CD4-positive, alpha-beta T cell treated with Interleukin-12 subunit alpha and Interleukin-12 subunit beta, for 1 hour (primary cell): ENCODE measurements at places on chromosomes 1 and 21.

- no peak for DNase-seq
Measured at GRCh38 chr21:14078746-14079375, 131.9 kb downstream of the LIPI start.

DNA sequence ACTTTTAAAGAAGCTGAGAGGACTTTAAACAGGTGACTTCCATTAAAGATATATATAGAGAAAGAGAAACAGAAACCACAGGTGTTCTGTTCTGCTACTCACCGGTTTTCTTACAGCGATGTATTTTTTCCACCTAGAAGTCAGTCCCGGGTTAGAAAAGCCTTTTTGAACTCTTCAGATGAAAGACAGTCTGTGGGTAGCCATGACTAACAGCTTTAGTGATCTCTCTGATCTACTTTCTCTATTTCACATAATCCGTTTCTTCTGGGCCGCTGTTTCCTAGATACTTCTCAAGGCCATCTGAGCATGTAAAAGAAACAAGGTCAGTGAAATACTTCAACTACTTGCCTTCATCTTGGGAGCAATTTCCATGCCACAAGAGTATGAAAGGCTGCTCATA, 25.1 kb downstream of the WDR64 start:
- DNase-seq: peak; percentile 58

GRCh38 chr1:16013908-16014258, 4.0 kb downstream of the HSPB7 start:
- DNase-seq: no peak

GRCh38 chr1:8194481-8195227, 123.3 kb upstream of the SLC45A1 start:
- DNase-seq: no peak

DNA sequence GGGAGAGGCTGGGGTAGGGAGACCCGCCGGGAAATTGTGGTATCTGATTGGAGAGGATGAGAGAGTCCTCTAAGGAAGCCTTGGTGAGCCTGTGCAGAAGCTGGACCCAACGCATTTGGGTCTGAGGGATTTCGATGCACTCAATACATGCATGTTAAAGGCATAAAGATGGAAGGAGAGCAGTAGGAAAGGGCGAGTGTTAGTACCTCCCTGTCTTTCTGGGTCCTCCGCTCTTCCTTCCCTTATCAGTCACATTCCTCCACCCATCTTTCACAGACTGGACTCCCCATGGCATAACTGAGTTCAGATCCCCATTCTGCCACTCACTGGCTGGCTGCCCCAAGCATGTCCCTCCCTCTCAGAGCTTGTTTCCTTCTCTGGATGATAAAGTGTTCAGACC, 7.3 kb downstream of the RGS16 start:
- no peak for DNase-seq

- no peak for DNase-seq
Measured at GRCh38 chr1:23029337-23029736, 10.1 kb downstream of the KDM1A start.

- DNase-seq: no peak
Measured at GRCh38 chr1:116001739-116002487, 25.6 kb downstream of the SLC22A15 start.

DNA sequence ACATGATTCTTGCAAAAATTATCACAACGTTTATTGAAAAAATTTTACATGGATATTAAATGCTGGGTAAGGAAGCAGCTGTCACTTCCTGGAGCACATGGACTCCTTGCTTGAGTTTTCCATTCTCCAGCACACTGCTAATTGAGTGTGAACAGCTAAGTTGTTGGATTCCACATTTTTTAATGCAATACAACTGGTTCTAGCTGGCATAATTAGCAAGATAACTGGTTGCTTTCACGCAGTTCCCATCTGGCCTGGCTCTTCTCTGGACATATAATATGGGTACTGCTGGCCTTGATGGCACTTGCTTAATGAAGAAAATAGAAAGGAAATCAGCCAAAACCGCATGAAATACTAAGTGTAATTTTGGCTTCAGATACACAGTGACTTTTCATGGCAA, 26.6 kb downstream of the RGS21 start:
- DNase-seq: no peak

- peak; percentile 33 for DNase-seq
Measured at GRCh38 chr1:74771913-74772515, 39.1 kb downstream of the TYW3 start.

DNA sequence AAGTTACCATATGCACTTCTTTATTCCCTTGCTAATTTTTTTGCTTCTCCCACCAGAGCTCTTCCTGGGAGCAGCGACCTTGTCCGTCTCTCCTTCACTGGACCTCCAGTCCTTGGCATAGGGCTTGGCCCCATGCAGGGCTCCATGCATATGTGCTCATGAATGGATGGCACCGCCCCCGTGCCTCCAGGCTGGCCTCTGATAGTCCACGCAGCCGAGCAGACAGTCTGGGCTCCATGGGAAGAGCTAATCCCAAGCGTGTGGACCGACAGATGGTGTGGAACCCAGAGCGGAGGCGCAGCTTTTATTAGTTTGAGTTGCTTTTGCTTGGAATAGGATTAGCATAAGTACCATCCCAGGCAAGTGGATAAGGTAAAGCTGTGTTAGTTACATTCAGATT, 41.8 kb downstream of the CDCP2 start:
- no peak for DNase-seq
